ENCODE measurements at places on chromosomes 5 and 9. TPM values are rescaled to one million over a fixed set of nuclear protein-coding genes. Genes with fewer than 3 reads are reported as not detected.

GRCh38 chr5:8413975-8414374 lies 545.0 kb downstream of the MTRR start:
- no peak for DNase-seq
- H3K4me3 ChIP-seq, result no peak overlapping the region
- peaks cover 51% of the 10 kb centered on the region for H3K27me3 ChIP-seq
- H3K4me1 ChIP-seq, result peaks cover 40% of the 10 kb centered on the region
- H3K36me3 ChIP-seq, result no peaks in the 10 kb centered on the region
- no peak overlapping the region for H3K27ac ChIP-seq

GRCh38 chr9:131194762-131195161 lies 69.4 kb downstream of the NUP214 start:
- no peak for DNase-seq
- H3K27me3 ChIP-seq, result no peaks in the 10 kb centered on the region
- H3K27ac ChIP-seq, result no peak overlapping the region
- no peak overlapping the region for H3K4me3 ChIP-seq
- H3K4me1 ChIP-seq, result no peaks in the 10 kb centered on the region

- no peak overlapping the region for H3K27ac ChIP-seq
- no peak for DNase-seq
- H3K27me3 ChIP-seq, result no peaks in the 10 kb centered on the region
- H3K4me3 ChIP-seq, result no peak overlapping the region
These were observed 101.0 kb downstream of the FGF1 start for GRCh38 chr5:142584891-142585290.

DNA sequence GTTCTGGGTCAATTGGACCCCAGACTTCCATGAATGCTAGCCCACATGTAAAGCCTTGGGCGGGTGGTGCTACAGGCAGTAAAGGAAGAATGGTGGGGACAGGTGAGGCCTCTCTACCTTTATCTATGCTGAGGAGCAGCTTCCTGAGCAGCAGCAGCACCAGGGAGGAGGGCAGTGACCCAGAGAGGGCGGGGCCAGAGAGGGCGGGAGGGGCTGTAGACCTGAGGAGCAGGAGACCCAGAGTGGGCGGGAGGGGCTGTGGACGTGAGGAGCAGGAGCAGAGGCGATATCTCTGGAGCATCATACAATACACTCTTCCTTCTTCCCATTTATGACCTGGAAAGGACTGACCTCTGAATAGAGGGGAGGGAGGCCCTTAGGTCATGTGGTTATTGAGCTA lies 165.9 kb downstream of the MTRR start:
- H3K27ac ChIP-seq, result no peak overlapping the region
- no peaks in the 10 kb centered on the region for H3K4me1 ChIP-seq
- DNase-seq, result no peak
- no peak overlapping the region for H3K4me3 ChIP-seq
- peaks cover 7% of the 10 kb centered on the region for H3K27me3 ChIP-seq
- no peaks in the 10 kb centered on the region for H3K36me3 ChIP-seq

GRCh38 chr5:172941067-172941516 lies 18.1 kb upstream of the RPL26L1 start:
- H3K4me1 ChIP-seq, result peaks cover 24% of the 10 kb centered on the region
- DNase-seq, result no peak
- H3K27ac ChIP-seq, result peak overlapping the region; percentile 31
- H3K27me3 ChIP-seq, result no peaks in the 10 kb centered on the region
- no peak overlapping the region for H3K4me3 ChIP-seq
- peaks cover 31% of the 10 kb centered on the region for H3K36me3 ChIP-seq

Gene RGS7BP
- total RNA-seq, result 1.0 TPM
